Activated CD8-positive, alpha-beta memory T cell treated with anti-CD3 and anti-CD28 coated beads for 24 hours (primary cell): ENCODE measurements at places on chromosomes 2 and 18.
A peak's percentile ranks its signal among the peaks of the same experiment; 100 is the strongest.

GRCh38 chr18:55443776-55444175, 144.2 kb downstream of the TCF4 start:
- no peak for DNase-seq

DNA sequence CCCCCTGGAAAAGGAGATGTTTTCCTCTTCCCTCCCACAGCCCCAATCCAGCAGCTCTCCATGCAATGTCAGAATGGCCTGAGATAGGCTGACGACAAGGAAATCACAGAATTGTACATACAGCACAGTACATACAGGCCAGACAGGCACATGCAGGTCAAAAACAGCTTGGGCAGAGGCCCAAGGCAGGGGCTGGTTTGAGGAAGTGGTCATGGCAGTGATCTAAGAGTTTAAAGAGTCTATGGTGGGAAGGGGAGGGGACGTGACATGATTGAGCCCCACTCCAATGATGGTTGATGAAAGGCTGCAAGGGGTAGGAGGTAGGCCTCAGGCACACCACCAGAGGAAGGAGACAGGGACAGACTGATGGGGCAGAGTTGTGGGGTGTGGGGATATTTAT, 4.3 kb downstream of the DCTN1 start:
- no peak for DNase-seq

DNA sequence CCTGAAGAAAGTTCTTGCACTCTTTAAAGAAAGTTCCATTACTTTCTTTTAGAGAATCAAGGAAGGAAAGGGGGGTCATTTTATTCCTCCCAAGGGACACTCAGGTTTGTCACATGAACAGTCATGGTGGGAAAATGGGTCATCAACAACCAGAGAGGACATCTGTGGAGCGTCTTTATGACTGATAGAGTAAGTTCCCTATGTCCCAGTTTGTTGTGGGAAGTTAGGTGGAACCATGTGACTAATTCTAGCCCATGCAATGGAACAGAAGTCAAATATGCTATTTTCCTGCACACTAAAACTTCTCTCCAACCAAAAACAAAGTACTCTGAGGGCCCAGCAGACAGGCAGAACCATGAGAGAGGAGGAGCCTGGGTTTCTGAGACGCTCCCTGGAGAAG, 165.6 kb upstream of the SERTAD2 start:
- no peak for DNase-seq

GRCh38 chr2:144310889-144311608, 208.9 kb downstream of the ZEB2 start:
- DNase-seq = no peak

- DNase-seq = no peak
Measured at GRCh38 chr2:184371641-184372040, 226.7 kb upstream of the ZNF804A start.

DNA sequence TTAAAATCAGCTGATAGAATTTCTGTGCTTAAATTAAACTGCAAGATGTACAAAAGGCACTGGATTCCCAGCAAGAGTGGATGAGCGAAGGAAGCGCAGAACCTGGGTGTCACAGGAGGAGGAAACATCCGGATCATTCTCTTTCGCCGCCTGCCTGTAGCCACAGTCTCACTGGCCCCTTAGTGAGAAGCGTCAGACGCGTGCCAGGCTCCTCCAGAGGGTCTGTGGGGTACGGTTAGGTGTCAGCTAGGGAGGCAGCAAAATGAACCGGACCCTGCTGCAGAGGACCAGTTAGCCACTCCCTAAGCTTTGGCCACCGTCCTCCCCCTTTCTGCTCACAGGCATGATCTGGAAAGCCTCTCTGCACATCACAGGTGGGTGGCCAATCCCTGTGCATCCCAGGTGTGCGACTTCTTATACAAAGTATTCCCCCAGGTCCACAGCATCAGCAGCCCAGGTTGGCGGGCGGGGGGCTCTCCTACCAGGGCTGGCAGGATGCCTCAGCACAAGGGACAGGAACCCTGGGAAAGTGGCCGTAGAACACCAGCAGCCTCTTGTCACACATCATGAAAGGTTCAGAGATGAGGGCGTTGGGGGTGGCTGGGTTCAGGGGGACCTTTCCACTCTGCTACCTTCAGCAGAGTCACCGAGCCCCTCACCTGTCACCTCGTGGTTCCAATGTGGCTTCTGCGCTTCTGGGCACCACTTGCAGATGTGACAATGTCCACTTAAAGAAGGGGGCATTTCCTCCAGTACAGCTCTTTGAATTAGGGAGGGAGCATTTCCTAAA, 61.1 kb upstream of the SLC66A3 start:
- DNase-seq = no peak

GRCh38 chr2:14459786-14460325, 172.7 kb upstream of the LRATD1 start:
- DNase-seq = no peak

DNA sequence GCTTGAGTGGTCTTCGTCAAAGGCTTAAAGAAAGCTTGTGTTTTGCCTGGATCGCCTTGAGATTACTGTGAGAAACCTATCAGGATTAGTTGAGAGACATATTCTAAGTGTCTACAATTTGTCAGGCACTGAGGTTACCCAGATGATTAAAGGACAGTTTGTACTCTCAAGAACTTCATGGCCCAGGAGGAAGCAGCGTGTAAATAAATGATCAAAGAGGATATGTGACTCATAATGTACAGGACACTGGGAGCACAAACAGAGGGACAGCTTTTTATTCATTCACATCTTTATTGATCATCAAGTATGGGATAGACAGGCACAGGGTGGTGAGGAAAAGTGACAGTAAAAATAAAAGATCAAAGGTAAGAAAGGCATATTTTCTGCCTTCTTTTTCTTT, 152.6 kb upstream of the FSHR start:
- no peak for DNase-seq

- DNase-seq = no peak
Measured at GRCh38 chr2:182098648-182099047, 113.0 kb downstream of the PPP1R1C start.

DNA sequence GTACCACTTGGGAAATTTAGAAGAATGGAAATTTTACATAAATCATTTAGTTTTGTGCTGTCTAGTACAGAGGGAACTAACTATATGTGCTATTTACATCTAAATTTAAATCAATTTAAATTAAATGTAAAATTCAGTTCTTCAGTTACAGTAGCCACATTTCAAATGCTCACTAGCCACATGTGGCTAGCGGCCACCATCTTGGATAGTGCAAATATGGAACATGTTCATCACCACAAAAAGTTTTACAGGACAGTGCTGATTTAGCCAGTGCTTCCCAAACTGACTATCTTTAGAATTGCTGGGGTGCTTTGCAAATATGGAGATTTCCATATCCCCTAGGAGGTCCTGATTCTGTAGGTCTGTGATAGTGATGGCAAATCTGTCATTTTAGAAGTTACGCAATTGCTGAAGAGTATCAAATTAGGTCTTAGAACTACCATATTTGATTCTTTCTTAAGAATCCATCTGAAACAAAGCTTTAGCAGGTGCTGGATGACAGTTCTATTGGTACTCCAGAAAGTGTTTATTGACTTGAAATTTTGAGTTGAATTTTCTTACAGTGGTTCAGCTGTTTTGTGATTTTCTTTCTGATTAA, 12.8 kb downstream of the EHBP1 start:
- no peak for DNase-seq

- peak; percentile 40 for DNase-seq
Measured at GRCh38 chr2:232238108-232238507, 140.4 kb upstream of the ALPP start.

GRCh38 chr2:220662431-220662830, 909.7 kb downstream of the EPHA4 start:
- DNase-seq = no peak

DNA sequence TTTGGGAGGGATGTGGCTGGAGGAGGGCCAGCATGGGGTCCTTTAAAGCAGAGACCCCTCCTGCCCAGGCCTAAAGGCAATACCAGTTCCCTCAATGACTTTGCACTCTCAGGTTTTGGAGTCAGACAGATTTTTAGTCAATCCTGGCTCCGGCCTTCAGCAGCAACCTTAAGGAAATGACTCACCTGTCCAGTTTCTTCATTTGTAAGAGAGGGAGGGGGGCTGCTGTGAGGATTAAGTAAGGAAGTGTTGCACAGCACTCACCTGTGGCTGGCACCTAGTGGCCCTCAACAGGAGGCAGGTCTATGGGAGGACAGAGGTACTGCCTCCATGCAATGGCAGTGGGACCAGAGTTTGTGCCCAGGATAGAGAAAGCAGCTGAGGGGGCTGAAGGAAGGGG, 13.7 kb downstream of the CNGA3 start:
- no peak for DNase-seq

DNA sequence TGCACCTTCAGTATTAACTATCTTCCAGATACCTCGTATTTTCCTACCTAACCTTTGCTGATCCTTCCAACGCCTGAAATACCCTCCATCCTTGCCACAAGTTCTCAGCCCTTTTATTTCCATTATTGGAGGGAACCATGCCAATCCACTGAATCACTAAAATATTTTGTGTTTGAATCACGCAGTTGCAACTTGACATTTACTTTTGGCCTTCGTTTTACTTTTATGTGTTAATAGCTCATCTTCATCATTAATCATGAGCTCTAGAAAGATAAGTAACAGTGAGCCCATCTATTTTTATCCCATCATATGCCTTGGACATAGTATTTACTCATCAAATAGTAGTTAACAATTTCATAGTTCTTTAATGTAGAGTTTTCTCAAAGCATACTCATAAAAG, 463.2 kb downstream of the THSD7B start:
- no peak for DNase-seq

DNA sequence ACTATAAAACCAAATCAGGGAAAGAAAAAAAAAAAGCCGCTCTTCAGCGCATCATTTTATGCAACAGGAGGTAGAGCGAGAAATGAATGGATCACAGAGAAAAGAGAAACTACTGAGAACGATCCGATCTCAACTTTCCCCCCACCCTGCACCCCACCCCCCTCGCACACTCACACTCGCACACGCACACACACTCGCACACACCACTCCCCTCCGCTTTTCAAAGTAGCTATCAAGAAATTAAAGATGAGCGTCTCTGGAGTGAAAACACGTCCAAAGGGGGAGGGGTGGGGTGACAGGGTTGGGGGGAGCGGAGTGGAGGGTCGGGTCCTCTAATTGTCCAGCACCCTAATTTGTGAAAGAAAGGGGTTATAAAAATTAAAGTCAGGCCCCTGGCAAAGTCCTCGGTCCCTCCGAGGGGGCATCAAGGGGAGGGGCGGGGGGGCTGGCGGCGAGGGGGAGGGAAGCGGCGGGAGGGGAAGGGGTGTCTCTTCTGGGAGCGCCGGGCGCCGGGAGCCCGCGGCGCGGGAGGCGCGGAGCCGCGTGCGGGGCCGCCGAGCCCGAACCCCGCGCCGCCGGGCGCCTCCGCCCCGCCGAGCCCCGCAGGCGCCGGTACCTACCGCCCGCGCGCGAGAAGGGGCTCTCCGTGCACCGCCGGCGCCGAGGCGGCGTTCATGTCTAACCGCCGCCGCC, 428 bp downstream of the TCF4 start:
- no peak for DNase-seq

- DNase-seq = no peak
Measured at GRCh38 chr2:233855345-233855744, 1.0 kb upstream of the HJURP start.

DNA sequence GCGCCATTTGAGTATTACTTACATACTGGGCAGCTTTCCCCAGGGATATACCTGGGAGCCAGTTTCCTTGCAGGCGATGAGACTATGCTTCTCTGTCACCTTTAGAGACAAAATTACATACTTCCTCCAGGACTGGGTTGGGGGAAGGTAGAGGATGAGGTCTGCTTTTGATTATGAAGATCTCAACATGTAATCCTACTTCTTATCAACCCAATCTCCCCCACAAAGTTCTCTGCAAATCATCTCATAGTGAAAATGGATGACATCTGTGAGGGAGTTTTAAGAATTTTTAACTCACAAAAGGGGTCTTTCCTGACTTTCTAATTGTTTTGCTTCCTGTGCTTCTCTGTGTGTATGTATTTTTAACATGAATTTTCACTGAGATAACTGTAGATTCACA, 81.9 kb downstream of the TMEM131 start:
- no peak for DNase-seq

- no peak for DNase-seq
Measured at GRCh38 chr2:168029071-168029470, 218.3 kb downstream of the STK39 start.

GRCh38 chr18:10040287-10041011, 126.6 kb downstream of the VAPA start:
- DNase-seq = no peak

GRCh38 chr2:26442707-26443106, 35.2 kb downstream of the OTOF start:
- DNase-seq = no peak

DNA sequence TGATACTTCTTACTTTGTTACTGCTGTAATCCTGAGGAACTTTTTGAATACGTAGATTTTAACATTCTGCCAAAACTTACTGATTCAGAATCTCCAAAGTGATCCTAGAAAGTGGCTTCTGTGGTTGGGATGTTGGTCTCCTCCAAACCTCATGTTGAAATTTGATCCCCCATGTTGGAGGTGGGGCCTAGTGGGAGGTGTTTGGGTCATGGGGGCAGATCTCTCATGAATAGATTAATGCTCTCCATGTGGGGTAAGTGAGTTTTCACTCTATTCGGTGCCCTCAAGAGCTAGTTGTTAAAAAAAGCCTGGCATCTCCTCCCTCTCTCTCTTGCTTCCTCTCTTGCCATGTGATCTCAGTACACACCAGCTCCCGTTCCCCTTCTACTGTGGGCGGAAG, 329.9 kb downstream of the HRH4 start:
- DNase-seq = no peak

DNA sequence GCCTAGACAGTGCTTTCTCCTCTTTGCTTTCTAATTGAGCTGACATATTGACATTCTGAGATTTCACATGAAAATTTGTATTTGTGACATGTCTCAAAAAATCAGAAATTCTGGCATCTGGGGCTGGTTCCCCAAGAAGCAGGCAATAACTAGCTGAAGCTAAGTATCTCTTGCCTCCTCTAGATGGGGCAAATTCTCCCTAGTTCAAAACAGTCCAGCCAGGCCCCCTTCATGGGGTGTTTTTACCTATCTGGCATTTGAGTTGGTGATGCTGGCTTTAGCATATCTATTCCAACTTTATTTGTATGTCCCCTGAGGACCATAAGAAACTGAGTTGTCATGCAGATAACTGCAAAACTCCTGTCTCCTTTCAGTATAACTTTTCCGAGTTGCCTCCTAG, 39.9 kb downstream of the ARHGAP15 start:
- no peak for DNase-seq

GRCh38 chr2:74975016-74975415, 16.6 kb downstream of the POLE4 start:
- no peak for DNase-seq

DNA sequence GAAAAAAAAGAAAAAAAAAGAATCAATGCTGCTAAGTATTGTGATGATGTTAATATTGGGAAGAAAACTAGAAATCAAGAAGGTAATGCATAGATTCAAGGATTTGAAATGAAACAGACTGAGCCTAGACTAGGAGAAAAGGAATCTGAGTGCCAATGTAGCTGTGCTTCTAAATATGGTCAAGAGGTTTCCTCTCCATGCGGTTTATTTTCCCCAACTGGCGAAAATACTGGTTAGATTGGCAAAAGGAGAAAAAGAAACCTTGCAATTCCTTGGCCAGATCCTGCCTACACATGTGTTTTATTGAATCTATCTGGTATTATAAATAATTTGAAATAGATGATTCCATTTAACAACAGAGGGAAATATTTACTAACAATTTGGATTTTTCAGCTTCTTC, 5.7 kb downstream of the SCN3A start:
- DNase-seq = no peak
